ENCODE measurements at places on chromosomes 2 and 18.
A peak's percentile ranks its signal among the peaks of the same experiment; 100 is the strongest.

GRCh38 chr18:62838475-62839098 lies 123.2 kb downstream of the PHLPP1 start:
- DNase-seq: no peak

- DNase-seq: no peak
Observed at GRCh38 chr2:165778653-165779451, 15.2 kb downstream of the GALNT3 start.

DNA sequence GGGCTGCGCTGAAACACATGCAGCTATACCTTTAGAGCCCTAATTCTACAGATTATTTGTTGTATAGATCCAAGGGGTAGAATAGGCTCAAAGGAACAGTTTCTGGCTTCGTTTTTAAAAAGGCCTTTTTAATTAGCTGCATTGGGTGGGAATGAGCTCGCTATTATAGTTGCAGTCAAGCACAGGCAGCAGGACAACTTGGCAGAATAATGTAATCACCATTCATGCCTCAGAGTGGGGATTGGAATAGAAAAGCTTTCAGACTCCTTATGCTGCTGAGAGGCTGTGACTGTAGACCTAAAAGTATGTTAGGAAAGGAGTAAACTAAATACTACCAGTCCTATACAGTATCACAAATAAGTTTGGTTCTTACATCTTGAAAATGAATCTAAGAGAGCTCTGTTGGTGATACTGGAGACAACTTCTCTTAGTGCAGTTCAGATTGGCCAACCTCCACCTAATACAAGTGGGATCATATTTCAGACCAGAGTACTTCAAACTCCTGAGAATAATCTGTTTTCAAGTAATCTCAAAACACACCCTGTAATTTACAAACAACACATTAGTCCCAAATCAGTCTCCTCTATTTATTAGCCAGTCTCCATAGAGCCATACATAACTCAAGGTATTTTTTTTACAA lies 121.4 kb downstream of the ANTXR1 start:
- DNase-seq: no peak

- no peak for DNase-seq
Observed at GRCh38 chr2:70956141-70956540, 20.4 kb downstream of the ATP6V1B1 start.

- DNase-seq: no peak
Observed at GRCh38 chr2:204670124-204670523, 124.8 kb downstream of the PARD3B start.

- DNase-seq: no peak
Observed at GRCh38 chr2:27446057-27446456, 3.9 kb downstream of the KRTCAP3 start.

DNA sequence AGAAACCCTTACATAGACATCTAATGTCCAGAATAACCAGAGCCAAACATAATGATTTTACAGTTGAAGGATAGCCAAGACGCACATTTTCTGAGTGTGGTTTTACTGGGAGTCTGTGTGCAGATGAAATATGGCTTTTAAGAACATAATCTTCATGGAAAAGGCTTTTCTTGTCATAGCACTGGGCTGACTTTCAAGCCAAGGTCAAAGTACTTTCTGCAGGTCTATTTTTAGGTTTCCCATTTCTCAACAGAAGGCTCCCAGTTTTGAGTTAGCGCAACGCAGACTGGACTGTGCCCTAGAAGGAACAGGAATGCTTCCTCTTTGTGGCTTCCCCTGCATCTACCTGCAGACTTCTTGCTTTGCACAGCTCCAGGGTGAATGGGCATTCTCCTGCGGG lies 92.3 kb upstream of the UPP2 start:
- DNase-seq: no peak

GRCh38 chr2:190512539-190513095 lies 21.9 kb downstream of the NEMP2 start:
- no peak for DNase-seq

DNA sequence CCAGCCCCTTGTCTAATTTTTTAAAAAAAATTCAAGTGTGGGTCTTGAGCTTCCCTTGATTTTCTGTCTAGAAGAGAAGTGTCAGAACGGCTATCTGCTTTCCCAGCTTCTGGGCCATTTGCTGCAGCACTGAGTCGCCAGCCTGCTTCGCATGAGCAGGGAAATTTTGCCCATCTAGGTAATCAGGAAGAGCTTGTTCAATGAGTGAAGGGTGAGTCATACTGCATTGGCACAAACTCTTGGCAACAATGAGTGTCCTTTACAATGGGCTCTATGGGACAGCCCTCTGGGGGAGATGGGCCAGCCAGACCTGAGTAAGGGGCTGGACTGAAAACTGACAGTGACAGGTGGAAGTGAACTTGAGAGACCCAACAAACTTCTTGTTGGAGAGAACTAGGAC lies 2.4 kb upstream of the RNF144A start:
- DNase-seq: no peak

DNA sequence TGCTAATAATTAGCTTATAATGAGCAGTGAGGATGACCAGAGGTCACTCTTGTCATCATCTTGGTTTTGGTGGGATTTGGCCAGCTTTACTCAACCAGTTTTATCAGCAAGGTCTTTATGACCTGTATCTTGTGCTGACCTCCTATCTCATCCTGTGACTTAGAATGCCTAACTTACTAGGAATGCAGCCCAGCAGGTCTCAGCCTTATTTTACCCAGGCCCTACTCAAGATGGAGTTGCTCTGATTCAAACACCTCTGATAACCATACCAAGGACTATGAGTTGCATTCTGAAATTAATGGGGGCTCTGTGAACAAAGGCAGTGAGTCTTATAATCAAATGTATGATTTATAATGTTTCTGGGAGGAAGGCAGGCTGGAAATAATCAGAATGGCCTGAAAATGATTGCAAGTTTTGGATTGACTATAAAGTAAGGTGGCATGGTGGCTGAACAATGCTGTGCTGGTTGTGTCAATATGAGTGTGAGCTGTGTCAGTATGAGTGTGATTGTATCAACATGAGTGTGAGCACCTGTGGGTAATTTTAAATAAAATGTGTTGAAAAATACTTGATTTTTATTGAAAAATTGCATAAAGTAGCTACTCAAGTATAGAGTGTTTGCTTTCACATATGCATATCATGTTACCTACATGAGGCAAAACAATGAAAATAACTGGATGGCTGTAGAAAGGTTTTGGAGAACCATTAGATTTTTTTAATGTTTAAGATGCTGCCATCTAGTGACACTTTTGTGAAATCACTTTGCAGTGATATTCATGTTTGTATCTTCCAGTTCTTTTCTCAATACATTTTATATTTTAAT lies 103.0 kb downstream of the KYNU start:
- no peak for DNase-seq

DNA sequence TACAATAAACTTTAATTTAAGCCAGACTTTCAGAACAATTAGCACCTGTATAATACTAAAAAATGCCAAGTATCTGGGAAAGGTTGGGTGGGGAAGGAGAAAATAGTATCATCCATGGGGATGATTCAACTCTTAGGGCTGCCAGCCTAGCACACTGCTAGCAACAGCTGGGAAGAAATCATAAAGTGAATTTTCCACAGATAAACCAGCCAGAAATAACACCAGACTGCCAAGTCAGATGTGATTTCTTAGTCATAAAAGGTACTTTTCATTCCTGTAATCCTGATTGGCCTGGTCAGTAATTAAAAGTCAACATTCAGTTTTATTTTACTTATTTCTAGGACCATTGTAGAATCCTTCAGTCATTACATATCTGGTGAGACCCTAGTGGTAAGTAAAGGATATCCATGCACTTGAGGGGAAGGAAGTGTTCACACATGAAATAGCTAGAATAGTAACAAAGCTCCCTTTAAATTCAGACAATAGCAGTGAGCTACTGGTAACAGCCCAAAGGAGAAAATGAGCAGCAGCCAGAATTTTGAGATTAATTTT lies 59.4 kb downstream of the LIMS1 start:
- DNase-seq: no peak

DNA sequence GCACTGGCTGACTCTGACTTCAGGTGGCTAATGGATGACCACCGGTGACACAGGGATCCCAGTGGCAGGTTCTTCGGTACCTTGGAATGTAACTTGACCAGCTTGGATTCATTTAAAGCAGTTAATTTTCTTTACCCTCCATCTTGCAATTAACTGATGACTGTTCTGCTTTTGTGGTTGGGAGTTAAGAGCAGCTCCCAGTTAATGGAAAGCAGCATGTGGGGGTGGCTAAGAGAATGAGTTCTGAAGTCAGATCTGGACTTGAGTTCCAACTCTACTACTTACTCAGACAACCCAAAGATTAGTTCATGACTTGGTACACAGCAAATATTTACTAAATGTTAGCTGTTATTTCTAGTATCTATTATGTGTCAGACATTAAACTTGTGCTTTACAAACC lies 58.5 kb downstream of the FAM228A start:
- no peak for DNase-seq

DNA sequence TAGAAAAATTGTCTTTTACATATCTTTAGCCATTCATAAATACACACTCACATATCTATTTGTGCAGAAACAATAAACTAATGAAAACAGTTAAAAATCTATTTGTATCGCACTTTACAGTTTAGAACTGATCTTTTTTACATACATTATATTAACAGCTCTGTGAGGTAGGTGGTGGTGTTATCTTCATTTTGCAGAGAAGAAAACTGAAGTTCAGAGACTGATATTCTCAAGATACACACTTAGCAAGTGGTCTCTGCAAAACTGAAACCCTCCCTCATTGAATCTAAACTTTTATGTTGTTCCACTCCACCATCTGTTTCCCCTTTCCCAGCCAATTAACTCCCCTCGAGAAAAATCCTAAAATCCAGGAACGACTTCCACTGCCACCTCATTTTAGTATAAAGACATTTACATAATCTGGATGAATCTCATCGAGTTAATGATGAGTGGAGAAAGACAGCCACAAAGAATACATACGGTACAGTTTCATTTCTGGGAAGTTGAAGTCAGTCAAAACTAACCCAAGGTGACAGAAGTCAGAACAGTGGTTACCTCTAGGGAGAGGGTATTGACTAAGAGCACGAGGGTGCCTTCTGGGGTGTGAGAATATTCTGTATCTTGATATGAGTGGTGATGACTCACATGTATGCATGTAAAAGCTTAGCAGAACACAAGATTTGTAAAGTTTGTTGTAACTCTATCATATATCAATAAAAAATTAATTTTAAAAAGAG lies 524.2 kb upstream of the TCF4 start:
- DNase-seq: no peak

DNA sequence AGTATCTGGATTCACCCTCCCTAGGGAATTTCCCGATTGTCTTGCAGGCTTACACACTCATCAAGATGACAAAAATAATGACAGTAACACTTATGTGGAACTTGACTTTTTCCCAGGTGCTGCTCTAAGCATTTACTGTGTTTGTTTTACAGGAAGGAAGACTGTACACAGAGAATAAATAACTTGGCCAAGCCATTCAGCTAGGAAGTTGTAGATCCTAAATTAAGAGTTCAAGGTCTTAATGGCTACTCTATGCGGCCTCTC lies 549 bp upstream of the DPP4 start:
- DNase-seq: no peak

DNA sequence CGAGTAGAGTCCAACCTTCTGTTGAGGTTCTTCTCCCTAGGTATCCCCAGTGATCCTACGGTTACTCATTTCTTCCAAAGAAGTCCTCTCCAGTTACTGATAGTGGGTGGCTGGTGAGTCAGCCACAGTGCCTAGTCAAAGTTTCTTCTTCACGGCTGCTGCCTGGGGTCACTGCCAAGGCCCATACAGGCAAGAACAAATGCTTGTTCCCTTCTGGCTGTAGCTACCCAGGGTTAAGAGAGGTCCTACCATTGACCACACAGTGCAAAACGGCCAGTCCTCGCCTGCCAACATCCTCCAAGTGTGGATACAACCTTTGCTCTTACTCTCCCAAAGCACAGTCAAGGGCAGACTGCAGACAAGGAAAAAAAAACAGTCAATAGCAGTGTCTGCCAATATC lies 2.9 kb upstream of the PTPN4 start:
- DNase-seq: peak; percentile 54

GRCh38 chr18:41660654-41661053 lies 294.4 kb upstream of the PIK3C3 start:
- no peak for DNase-seq

- no peak for DNase-seq
Observed at GRCh38 chr2:60513191-60513590, 40.3 kb downstream of the BCL11A start.

GRCh38 chr2:23828256-23828980 lies 98.5 kb downstream of the ATAD2B start:
- DNase-seq: no peak

DNA sequence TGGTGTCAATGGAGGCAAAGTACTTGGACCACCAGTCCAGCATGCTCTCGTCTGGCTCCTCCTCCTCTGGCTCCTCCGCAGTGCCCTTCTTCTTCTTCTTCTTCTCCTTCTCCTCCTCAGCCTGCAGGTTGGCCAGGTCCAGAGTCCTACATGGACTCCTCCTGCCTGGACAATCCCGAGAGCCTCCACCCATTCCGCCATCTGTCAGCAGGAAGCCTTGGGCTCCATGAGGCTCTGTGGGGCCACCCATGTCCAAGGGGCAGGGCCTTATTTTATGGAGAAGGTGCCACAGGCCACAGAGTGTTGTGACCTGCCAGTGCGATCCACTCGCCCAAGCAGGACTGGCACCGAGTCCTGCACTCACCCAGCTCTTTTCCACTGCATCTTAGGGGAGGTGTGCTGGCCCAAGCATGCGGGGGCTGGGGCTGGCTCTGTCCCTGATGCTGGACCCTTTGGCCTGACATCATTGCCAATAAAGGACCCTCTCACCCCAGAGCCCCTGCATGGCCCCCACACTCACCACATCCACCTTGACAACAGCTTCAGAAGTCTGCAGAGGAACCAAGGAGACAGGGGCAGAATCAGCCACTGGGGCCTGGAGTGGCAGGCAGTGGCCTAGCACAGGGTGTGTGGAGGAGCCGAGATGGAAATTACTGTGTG lies 7.2 kb downstream of the OTOF start:
- no peak for DNase-seq

DNA sequence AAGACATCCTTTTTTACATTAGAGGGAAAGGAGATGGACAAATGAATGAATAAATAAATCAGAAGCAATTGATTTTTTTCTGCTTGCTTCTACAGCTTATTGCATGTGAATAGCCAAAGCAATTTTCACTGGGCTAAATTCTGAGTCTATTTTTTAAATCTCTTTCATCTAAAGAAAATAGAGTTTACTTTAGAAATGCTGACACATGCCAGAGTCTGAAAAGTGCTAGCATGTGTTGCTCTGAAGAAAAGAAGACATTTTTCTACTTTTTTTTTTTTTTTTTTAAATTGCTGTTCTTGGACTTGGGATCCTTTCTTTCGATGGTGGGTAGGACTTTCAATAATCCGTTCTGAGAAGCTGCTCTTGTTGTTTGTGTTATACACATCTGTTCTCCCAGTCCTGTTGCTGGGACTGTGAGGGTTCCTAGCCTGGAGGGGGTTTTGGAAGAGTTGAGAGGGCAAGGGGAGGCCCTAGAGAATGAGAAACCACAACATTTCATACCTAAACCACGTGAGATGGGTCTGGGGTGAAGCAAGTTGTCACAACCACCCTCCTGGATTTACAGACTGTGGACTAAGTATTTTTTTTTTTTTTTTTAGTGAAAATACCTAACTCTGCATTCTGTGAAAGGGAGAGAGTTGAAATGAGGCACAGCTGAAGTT lies 193.5 kb downstream of the PRKCE start:
- DNase-seq: no peak
